CD14-positive monocyte (primary cell): ENCODE measurements at places on chromosomes 2 and 18. TPM values are rescaled to one million over a fixed set of nuclear protein-coding genes. Genes with fewer than 3 reads are reported as not detected.

Gene MEP1B
- not detected in 2 replicates for polyA plus RNA-seq

- DNase-seq, result no peak
These were observed 38.4 kb upstream of the MRPL19 start for GRCh38 chr2:75607988-75608683.

DNA sequence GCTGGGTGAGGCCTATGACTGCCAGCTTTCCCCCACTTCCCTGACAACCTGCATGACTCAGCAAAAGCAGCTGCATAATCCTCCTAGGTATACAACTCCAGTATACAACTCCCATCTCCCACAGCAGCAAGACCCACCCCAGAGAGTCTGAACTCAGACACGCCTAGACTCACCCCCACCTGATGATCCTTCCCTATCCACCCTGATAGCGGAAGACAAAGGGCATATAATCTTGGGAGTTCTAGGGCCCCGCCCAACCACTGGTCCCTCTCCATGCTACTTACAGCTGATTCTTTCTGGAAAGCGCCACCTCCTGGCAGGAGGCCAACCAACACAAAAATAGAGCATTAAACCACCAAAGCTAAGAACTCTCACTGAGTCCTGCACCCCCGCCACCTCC, 296.5 kb downstream of the DCC start:
- DNase-seq, result no peak

DNA sequence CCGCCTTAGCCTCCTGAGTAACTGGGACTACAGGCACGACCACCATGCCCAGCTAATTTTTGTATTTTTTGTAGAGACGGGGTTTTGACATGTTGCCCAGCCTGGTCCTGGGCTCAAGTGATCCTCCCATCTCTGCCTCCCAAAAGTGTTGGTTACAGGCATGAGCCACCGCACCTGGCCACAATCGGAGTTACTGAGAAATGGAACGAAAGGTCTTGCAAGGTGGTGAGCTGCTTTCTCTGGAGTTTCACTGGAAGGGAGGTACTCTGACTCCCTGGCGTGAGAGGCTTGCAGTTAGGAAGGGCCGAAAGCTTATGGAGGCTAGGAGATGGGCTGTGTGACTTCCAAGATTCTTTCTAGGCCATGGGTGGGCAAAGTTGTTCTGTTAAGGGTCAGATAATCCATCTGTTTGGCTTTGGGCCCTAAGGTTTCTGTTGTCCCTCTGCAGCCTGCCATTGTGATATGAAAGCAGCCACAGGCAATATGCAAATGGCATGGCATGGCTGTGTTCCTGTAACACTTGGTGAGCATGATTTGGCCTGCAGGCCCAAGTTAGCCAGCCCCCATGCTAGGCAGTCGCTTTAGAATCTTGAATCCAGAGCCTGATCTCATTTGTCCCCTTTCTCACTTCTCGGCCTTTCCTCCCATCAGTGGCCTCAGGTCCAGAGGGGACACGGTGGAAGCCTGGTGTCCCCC, 7.9 kb downstream of the EFHD1 start:
- DNase-seq, result no peak

Gene TRIB2
- 0.29 TPM for polyA plus RNA-seq

Gene OTOF
- polyA plus RNA-seq, result not detected

- DNase-seq, result peak; percentile 43
These were observed 43.4 kb downstream of the NMS start for GRCh38 chr2:100513650-100514049.

Gene TMEM17
- polyA plus RNA-seq, result 0.08 TPM in 1 of 2 replicates, not detected in the other

Gene AAMP
- polyA plus RNA-seq, result 108 and 109 TPM in 2 replicates

Gene INHA
- not detected in 2 replicates for polyA plus RNA-seq

Gene ZSWIM2
- polyA plus RNA-seq, result 0.47 TPM

- no peak for DNase-seq
These were observed 4.3 kb downstream of the DCTN1 start for GRCh38 chr2:74375838-74376237.

Gene STEAP3
- 3.0 TPM for polyA plus RNA-seq

Gene SRD5A2
- not detected for polyA plus RNA-seq

Gene CHAC2
- 0.40 TPM for polyA plus RNA-seq

DNA sequence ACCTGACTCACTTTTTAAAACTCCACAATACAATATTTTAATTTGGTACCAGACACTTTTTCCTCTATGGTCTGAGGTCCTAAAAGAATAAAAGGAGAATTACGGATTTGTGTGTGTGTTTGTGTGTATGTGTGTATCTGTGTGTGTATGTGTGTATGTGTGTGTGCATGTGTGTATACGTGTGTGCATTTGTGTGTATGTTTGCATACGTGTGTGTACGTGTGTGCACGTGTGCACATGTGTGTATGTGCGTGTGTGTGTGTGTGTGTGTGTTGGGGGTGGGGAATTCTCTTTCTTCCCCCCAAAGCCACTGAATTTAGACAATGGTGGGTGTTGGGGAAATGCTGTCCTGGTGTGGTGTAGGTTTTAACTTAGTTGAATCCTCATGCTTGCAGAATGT, 807.7 kb upstream of the SALL3 start:
- no peak for DNase-seq

GRCh38 chr18:31189757-31190156, 27.1 kb upstream of the DSC1 start:
- DNase-seq, result no peak

GRCh38 chr2:150824118-150824517, 336.7 kb upstream of the RND3 start:
- DNase-seq, result no peak

GRCh38 chr18:47113796-47114540, 36.3 kb downstream of the HDHD2 start:
- no peak for DNase-seq

DNA sequence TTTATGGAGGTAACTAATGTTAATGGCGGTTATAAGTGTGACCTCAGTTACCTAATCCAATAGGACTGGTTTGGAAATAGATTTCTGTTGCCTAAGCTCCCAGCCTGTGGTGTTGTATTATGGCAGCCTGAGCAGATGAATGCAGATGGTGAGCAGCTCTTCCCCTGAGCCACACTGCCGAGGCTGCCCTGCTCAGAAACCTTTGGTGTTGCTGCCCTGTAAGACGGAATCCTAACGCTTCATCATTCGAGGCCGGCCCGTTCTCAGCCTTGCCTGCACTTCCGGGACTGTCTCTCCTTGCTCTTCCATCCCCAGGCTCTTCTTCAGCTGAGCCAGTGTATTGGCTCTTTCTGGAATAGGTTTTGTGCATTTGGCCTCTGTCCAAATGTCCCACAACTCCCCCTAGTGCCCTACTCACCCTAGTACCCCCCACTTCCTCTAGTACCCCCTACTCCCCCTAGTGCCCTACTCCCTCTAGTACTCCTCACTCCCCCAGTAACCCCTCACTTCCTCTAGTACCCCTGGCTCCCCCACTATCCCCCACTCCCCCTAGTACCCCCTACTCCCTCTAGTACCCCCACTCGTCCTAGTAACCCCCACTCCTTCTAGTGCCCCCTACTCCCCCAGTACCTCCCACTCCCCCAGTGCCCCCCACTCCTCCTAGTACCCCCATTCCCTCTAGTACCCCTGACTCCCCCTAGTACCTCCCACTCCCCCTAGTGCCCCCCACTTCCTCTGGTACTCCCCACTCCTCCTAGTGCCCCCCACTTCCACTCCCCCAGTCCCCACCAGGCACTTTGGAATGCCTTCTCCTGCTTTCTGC, 106.0 kb upstream of the TAF1B start:
- DNase-seq, result no peak

- DNase-seq, result no peak
These were observed 75.2 kb upstream of the SMAD7 start for GRCh38 chr18:49025767-49026500.

DNA sequence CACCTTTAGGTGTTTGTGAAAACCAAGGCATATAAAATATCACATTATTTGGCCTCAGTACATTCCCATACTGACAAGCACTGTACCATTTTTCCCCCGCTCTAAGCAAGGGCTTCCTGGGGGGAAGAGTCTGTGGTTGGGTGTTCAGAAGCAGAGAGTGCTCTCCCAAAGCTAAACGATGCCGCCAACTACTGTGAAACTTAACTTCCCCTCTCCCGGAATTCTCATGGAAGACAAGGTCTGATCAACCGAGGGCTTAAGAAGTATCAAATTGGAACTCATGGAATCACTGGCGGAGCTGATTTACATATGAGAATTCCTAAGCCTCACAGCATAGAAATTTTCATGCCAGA, 433 bp upstream of the MFF start:
- DNase-seq, result no peak

- DNase-seq, result no peak
These were observed 5.4 kb downstream of the KHK start for GRCh38 chr2:27091746-27092695.

GRCh38 chr2:201781557-201782051, 871 bp upstream of the ALS2 start:
- DNase-seq, result no peak

GRCh38 chr2:30193104-30193681, 38.1 kb upstream of the LBH start:
- no peak for DNase-seq

DNA sequence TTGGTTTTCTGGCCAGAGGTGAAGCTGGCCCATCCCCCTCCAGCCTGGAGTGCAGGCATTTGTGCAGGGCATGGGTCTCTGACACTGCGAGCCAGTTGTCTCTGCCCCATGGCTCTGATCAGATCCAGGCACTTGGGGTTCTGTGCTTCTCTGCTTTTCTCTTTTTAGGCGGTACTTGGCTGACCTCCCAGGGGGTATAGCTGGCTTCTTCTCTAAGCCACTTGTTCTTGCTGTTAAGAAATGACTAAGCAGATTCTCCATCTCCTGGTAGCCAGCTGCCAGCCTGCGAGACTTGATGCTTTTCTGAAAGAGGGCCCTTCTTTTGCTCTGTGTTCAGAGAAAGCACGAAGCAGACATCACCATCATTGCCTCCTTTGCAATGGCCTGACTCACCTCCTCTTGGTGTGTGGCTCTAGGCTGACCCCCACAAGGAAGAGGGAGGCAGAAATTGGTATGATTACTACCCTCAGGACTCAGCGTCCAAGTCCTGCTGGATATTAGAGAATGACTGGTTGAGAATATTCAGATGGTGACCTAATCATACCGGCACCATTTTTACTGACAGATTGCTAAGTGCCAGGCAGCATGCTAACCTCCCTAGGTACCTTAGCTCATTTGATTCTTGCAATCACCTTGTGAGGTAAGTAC, 32.7 kb downstream of the TNP1 start:
- no peak for DNase-seq

DNA sequence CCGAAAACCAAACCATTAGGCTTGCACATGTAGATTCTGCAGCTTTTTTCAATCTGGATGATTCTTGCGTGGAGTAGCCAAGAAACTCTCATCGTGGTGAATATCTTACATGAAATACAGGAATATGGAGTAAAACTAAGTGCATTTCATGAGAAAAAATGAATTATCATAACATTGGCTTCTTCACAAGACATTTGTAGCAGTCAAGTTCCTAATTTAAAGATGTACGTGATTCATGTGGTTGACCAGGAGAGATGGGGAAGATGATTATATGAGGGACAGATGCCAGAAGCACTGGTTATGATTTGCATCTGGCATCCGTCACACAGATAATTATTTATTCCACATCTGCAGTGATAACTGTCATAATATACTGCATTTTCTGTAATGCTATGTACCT, 90.4 kb downstream of the ANTXR1 start:
- no peak for DNase-seq

DNA sequence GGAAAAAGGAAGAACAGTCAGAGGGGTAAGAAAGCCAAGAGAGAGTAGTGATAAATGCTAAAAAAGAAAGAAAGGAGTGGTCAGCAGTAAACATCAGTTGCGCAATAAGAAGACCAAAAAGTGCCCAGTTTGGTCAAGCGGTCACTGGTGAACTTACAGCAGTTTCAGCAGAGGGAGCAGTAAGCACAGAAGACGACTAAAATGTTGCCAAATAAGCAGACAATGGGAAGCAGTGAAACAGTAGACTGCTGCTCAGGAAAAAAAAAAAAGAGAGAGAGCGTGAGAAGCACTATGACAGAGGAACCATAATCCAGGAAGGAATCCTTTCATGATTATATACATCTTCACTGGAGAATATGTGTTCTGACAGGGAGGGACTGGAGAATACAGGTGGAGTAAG, 45.8 kb downstream of the DNAJC10 start:
- DNase-seq, result no peak

DNA sequence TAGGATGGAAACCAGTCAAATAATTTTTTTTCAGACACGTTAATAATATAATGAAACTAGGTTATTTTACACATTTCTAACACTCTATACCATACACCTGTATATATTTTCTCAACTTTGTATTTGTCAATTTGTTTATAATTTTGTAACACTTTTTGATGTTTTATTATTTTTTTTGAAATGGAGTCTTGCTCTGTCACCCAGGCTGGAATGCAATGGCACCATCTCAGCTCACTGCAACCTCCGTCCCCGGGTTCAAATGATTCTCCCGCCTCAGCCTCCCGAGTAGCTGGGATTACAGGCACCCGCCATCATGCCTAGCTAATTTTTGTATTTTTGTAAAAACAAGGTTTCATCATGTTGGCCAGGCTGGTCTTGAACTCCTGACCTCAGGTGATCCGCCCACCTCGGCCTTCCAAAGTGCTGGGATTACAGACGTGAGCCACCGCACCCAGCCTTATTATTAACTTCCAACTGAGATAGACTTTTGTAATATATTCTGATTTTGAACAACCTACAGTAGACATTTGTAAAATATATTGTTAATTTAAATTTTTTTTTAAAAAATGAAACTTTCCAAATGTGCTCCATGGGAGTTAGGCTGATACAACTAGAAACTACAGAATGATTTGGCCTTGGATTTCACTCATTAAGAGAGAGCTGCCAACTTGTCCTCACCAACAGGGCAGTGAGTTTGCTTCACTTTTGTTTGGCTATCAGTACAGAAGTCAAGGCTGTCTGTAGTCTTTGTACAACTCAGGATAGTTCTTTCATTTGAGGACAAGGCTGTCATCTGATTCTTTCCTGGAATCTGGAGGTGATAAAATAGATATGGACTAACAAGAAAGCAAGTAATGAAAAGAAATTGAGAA, 33.9 kb upstream of the COBLL1 start:
- DNase-seq, result no peak

DNA sequence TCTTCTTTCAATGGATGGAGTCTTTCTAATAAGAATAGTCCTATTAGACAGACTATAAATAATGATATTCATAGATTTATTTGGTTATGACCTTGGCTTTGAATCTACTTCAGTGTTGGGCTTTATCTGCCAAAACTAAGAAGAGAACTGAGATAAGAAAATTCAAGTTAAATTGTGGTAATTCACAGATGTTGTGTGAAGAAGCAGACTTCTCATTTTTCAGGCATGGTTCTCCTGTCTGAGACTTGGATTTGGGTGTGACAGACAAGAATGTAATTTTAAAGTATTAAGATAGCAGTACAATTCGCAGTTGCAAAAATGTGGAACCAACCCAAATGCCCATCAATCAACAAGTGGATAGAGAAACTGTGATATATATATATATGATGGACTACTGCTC, 124.7 kb downstream of the QPCT start:
- no peak for DNase-seq

GRCh38 chr2:111624411-111625156, 259.4 kb downstream of the ANAPC1 start:
- DNase-seq, result peak; percentile 83

GRCh38 chr18:62245177-62245576, 58.1 kb downstream of the RELCH start:
- DNase-seq, result no peak

Gene IL36A
- not detected for polyA plus RNA-seq

Gene AQP4
- polyA plus RNA-seq, result not detected
